ENCODE measurements at places on chromosomes 1 and 21.

- DNase-seq = no peak
These were observed 4.1 kb downstream of the OLFML3 start for GRCh38 chr1:113983391-113983790.

DNA sequence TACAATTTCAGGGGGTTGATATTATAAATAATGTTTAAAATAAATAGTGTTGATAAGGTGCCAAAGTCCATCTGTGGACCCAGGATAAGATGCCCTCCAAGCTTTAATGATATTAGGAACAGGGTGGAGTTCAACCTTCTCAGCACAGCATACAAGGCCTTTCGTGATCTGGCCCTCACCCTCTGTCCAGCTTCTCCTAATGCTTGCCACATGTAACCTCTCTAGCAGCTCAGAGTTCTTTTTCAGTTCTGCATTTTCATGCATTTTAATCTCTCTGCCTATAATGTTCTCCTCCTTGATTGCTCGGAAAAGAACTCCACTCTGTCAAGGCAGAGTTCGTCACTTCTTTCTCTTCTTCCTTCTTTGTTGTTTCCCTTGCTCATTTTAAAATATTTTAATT is 21.4 kb upstream of the SMAP2 start:
- no peak for DNase-seq

DNA sequence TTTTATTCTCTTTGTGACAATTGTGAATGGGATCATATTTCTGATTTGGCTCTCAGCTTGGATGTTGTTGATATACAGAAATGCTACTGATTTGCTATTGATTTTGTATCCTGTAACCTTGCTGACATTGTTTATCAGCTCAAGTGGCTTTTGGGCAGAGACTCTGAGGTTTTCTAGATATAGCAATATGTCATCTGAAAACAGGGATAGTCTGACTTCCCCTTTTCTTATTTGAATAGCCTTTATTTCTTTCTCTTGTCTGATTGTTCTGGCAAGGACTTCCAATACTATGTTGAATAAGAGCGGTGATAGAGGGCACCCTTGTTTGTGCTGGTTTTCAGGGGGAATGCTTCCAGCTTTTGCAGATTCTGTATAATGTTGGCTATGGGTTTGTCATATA is 150.8 kb downstream of the FASLG start:
- DNase-seq = no peak

DNA sequence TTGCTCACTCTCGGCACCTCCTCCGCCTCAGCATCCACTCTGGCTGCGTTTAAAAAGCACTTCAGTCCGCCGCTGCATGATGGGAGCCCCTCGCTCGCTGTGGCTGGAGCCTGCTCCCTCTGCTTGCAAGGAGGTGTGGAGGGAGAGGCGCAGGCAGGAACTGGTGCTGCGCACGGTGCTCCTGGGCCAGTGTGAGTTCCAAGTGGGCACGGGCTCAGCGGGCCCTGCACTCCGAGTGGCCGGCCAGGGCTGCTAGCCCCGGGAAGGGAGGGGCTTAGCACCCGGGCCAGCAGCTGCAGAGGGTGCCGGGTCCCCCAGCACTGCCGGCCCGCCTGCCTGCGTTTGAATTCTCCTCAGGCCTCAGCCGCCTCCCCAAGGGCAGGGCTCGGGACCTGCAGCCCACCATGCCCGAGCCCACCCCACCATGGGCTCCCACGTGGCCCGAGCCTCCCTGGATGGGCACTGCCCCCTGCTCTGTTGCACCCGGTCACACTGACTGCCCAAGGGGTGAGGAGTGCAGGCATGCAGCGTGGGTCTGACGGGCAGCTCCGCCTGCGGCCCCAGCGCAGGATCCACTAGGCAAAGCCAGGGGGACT is 1599.5 kb downstream of the NCAM2 start:
- DNase-seq = no peak

DNA sequence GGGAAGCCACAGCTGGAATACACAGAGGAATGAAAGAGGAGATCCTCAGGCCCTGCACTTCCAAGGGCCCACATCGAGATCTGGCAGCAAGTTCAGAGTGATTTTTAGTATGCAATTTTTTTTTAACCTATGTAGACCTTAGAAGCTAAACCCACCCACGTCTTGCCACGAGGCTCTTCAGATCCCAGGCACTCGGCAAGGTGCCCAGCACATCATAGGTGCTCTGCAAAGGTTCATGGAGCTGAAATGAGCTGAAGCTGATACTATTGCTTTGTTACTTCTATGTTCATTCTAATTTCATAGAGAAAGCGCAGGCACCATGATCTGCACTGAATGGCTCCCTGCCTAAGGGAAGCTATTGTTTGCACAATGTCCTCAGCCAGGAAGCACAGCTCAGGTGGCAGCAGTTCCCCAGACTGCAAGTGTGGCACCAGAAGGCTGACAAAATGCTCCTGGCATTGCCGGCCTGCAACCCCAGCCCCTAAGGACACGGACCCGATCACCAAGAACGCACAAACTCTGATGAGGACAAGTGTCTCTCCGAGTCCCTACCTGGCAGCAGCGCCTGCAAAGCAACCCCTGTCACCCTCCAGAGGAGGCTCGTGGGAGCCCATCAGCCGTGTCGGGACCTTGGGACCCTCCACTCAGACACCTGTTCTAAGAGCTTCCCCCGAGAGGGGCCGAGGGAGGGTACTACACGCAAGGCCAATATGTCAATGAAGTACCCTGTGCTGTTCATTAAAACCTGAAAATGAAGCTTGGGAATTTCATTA is 264.2 kb downstream of the NPHP4 start:
- no peak for DNase-seq

DNA sequence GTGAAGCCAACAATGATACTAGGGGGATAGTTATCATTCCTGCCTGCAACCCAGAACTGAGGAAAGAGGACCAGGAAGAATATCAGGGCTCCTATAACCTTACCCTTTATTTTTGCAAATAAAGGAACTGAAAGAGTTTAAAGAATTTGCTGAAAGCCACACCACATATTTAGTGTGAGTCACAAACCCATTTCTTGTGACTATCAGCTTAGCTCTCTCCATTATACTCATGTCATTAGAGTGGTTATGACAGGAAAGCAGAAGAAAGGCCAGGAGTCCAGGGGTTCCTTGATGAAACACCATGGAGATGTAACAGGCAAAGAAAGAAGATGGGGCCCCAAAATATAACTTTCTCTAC is 141.1 kb upstream of the SAMSN1 start:
- peak; percentile 18 for DNase-seq

GRCh38 chr1:7325254-7325653 is 445.8 kb upstream of the VAMP3 start:
- no peak for DNase-seq

DNA sequence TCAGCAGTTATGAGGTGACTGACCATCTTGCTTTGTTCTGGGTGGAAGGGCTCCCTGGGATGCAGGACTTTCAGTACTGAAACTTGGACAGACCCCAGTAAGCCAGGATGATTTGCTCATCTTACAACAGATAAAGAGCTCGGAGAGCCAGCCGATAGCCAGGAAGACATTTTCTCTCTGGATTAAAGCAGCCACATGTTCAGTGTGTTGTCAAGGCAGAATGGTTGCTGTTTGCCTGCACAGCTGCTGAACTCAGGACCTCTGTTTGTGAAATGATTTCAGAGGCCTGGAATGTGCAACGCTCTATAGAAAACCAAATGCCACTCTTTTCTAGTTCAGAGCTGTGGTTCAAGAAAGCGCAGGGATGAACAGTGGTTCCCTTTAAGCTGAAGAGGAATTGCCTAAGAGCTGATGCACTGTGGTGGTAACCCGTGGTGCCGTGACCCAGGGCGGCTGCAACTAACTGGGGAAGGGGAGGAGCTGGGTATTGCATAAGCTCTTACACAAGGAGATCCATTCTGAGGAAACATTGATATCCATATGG is 40.7 kb downstream of the CASQ2 start:
- DNase-seq = no peak

DNA sequence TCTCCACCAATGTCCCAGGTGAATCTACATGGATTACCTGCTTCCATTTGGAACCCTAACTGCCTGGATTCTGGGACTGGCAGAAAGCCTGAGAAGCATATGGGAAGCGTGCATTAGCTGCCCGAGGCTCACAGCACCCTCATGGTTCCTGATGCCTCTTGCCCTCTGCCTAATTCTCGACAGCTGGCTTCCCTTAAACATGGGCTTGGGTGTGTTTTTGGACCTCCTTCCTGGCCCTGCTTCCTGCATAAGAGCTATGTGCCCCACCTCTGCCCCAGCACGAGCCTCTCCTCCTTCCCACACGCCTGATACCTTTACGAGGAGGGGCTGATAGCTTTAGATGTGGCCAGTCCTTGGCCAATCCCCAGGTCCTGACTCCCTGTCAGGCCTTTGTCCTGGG is 152.4 kb upstream of the HMGB4 start:
- no peak for DNase-seq

- no peak for DNase-seq
These were observed 94.5 kb downstream of the ROR1 start for GRCh38 chr1:63868268-63868781.

DNA sequence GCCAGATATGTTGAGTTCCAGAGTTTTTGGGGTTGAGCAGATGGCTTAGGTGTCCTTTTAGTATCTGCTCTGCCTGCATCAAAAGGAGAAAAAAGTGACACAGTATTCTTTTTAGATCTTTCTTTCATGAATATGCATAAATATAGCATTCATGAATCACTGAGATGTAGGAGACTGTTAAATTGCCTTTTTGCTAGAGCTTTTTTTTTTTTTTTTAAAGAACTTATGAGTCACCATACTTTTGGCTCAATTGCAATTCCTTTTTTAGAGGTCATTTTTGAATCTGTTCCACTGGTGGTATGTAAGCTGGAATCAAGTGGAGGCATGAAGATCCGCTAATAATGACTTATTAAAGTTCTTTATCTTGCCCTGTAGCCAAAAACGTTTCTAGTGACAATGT is 480.9 kb upstream of the ZRANB2 start:
- DNase-seq = no peak

- DNase-seq = no peak
These were observed 395.4 kb downstream of the NTNG1 start for GRCh38 chr1:107536266-107536665.

DNA sequence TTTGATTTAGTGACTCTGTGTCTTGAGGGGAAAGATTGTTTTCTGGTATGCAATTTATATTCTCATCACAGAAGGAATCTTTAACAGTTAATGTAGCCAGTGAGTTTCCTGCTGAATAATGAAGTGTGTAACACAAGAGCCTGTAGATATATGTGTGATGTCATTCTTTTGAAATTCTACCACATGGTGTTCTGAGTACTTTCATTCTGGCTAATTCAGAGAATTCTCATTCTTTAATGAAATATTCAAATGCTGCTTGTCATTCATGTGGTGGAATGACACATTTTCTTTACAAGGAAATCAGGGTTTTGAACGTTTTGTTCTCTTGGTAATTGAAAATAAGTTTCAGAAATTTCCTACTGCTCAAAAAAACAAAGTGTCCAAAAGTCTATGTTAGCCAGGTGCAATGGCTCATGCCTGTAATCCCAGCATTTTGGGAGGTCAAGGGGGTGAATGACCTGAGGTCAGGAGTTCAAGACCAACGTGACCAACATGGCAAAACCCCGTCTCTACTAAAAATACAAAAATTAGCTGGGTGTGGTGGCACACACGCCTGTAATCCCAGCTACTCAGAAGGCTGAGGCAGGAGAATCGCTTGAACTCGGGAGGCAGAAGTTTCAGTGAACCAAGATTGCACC is 79.6 kb downstream of the MAP3K21 start:
- DNase-seq = peak; percentile 70

DNA sequence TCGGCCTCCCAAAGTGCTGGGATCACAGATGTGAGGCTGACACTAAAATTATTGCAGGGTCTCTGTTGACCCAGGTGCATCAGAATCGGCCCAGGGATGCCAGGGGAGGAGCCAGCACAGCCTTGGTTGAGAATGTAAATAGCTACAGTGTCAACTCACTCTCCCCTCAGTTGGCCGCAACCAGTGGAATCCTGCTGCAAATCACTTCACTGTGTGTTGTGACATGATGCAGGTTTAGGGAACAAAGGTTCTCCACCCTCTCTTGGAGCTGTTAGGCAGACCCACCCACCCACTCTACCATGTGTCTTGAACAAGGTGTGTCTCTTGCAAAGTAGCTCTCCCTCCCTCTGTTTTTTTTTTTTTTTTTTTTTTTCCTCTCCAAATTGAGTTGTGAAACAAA is 60.5 kb upstream of the SOD1 start:
- no peak for DNase-seq

DNA sequence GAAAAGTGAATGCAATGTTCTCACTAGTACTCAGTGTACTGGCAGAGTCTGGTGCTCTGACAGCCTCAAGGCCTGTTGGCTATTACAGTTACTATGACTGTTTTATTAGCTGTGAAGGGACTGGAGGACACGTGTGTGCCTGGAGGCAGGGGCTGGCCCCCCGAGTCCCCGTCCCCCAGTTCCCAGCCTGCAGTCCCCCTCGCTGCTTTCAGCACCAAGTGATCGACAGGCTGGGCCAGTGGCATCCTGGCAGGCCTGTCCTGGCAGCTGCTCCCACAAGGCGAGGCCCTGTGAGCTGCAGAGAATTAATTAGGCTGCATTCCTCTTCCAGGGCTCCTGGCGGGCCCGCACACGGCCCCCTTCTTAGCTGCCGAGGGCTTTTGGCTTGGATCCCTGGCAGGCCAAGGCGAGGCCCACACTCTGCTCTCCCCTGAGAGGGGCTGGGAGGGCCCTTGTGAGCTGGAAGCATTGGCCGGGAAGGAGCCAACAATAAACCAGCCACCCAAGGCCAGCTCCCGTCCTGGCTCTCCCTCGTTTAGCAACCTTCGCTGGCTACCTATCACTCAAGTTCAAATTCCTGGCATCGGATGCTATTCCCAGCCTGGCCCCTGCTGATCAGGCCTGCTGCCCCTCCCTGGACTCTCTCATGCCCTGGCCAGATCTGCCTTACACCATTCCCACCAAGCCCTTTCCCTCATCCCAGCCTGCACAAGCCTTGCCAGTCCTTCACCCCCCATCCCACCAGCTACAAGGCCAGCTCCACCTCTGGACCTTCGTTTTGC is 9.8 kb downstream of the EDN2 start:
- no peak for DNase-seq

DNA sequence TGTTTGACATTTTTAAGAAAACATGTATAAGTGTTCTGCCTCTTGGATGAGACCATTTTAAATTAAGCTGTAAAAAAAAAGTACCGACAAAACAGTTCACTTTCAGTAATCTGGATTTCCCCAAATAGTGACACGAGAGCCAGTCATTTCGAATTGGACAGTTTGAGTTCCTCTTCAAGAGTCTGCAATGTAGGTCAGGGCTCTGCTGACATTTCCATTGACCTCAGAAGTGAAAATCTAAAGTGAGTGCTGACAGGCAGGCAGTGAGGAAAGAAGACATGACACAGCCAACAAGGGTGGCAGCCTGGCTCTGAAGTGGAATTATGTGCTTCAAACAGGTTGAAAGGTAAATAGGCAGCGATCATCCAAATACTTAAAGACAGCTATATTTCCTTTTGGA is at the start of gene IL23R:
IL23R (plus strand) TSS at position 259 of the 400 bp plus-strand sequence. CDS start 1,667 bp downstream, outside the sequence.
- peak; percentile 93 for DNase-seq
